ENCODE measurements at places on chromosomes 3 and 15.

DNA sequence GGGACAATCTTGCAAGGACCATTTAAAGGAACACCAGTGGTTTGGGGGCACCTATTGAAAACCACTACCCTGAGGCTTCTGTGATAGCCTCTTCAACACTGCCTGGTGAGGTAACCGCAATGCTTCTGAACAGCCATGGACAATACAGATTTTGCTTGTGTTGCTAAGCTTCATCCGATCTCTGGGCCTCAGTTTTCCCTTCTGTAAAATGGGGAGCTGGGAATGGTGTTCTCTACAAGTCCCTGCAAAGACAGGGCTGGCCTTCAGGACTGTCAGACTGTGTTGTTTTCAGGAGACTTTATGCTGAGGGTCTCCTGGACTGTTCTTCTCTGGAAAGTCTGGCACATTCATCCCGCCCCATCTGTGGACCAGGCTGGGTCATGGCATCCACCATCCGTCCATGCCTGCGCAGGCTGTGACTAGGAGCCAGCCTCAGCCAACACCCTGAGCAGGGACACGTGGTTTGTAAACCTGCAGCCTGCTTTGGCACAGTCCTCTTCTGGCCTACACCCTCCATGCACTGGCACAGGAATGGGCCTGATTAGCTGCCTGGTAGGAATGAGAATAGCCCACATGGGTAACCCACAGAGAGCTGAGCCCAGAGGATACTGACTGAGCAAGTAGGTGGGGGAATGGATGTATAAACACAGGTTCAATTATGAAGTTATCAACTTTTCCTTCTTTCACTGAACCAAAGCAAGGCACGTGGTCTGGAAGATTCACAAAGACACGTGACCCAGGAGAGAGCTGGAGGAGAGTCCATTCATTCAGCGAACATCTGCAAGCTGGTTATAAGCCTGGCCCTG lies 55.3 kb downstream of the ROPN1B start:
- DNase-seq = no peak

DNA sequence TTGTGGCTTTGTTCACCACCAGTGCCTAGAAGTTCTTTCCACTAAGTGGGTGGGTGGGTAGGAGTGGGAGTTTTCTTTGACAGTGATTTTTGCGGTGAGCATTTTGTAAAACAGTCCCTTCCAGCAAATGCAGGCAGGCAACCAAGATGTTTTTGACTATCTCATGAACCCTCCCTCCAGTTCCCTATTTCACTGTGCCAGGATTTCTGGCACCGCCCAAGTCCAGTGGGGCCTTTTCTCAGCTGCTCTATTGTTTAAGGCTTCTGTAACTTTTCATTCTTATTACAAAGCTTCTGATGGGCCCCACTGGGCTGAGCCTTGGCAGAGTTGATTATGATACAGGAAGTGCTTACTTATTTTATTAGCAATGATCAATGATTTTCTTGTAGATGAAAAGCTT lies 236.0 kb downstream of the EDEM1 start:
- no peak for DNase-seq

DNA sequence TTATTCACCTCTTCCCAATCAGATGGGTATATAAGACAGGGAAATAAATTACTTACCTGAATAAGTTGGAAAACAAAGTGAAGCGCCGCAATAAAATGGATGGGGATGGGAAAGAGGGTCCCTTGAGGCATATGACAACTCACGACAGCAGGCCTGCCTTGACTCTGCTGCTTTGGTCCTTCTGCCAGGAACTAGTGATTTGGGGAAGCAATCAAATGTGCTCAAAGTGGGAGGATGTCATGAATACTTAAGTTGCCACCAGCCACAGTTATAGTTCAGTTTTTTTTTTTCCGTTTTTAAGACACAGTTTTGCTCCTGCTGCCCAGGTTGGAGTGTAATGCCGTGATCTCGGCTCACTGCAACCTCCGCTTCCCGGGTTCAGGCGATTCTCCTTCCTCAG lies 4.6 kb downstream of the PARL start:
- DNase-seq = no peak

- DNase-seq = no peak
Observed at GRCh38 chr3:172166890-172167289, 127.5 kb downstream of the FNDC3B start.

GRCh38 chr3:7305561-7305960 lies 444.6 kb downstream of the GRM7 start:
- DNase-seq = no peak

DNA sequence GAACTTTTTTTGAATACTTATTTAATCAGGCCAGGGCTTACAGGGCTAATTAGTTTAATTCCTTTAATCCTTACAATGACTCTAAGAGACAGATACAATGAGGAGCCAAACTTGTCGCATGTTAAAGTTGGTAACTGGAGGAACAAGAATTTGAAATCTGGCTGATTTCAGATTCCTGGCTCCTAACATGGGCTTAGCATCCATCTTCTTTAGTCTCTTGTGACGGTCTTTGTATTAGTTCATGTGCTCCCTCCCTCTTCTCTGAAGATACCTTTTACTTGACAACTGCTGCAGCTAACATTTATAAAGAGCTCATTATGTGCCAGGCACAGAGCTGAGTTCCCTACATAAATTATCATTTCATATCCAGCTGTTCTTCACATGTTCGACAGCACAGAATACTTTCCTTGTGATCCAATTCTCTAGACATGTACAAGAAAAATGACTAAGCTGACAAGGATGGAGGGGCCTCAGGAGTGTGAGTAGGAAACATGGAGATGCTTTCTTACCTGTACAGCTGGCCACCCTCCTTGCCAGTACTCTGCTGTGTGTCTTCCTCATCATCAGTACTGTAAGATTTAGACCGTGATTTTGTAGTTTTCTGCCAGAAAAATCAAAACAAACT lies 206.8 kb upstream of the STRIT1 start:
- DNase-seq = no peak

DNA sequence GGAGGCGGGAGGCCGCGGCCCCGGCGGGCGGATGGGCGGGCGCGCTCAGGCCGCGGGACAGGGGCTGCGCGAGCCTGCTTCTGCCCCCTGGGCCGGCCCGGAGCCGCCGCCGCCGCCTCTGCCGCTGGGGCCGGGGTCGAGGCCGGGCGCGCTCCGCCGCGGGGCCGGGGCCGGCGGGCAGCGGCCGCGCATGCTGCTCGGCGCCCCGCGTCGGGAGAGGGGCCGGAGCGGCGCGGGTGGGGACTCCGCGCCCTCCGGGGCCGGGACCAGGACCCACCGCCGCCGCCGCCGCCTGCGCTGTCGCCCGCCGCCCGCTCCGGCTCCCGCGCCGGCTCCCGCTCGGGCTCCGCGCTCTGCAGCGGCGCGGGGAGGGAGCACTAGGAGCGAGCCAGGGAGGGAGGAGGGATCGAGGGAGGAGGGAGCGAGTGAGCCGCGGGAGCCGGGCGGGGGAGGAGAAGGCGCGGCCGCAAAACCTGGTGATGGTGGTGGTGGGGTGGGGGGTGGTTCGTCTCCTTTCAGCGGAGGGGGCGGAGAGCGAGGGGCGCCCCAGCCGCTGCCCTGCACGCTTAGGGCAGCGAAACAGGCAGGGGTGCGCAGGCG lies at the start of gene LINGO1:
TSS of gene LINGO1 (minus strand) at position 379 of the 600 bp plus-strand sequence. CDS start 597 bp downstream, outside the sequence.
- DNase-seq = no peak

GRCh38 chr3:58776231-58776630 lies 109.7 kb upstream of the FAM3D start:
- no peak for DNase-seq

DNA sequence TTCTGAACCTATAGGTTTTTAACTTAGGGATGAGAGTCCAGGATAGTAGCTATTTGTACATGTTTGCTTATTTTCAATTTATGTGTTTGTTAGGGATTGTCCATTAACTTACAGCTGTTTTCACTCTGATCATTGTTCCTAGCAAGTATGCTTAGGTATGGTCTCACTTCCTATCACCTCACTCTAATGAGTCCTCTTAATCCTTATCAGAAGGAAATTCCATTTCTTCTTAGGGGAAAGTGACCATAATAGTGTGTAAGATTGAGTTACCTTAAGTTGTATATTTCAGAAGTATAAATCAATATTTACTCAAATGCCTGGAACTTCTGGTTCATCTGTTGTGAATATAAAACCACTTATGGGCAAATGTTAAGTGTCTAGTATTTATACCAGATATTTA lies 53.0 kb downstream of the PIAS1 start:
- DNase-seq = no peak

DNA sequence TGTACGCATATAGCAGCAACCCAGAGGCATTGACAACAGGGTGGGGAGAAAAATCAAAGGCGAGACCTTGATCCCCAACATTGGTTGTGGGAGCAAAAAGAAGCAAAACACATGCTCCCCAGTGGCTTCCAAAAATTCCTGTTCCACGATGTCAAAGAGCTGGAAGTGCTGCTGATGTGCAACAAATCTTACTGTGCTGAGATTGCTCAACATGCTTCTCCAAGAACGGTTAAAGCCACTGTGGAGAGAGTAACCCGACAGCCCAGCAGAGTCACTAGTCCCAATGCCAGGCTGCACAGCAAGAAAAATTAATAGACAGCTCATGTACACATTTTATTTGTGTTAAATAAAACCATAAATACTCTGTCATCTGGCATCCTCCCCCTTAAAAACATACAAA lies 179.9 kb upstream of the PFN2 start:
- DNase-seq = no peak

GRCh38 chr3:173761161-173761560 lies 363.6 kb downstream of the NLGN1 start:
- no peak for DNase-seq

GRCh38 chr3:13222131-13222530 lies 148.9 kb upstream of the IQSEC1 start:
- no peak for DNase-seq

DNA sequence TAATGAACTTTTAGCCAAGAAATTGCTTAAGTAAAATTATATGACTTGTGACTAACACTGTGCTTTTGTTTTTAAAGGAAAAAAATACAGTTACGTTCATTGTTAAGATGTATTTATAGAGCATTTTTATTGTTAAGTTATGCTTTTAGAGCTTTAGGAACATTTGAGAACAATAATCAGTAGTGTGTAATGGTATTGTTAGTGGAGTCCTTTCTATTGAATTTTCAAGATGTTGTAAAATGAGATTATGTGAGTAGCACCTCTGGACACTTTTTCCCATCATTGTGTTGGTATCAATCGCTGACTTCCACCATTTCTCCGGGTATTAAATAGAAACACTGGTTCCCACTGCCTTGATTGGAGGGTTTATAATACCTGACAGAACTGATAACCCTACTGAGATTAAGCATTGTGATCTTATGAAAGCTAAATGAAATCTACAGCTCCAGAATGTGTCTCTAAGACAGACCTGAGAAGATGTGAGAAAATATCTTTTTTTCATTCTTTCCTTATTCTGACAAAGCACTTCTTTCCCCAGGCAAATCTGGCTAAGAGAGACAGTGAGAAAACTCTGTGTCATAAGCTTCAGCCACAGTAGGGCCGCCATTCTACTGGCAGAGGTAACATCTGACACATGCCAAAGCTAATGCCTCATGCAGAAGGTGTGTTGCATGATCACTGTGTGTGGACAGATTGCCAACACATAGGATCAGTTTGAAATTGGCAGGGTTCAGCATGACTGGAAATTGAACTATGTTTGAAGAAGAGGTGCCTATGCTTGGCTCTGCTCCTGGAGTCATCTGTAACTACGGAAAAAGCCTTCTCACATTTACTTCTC lies 610.8 kb downstream of the MECOM start:
- no peak for DNase-seq

DNA sequence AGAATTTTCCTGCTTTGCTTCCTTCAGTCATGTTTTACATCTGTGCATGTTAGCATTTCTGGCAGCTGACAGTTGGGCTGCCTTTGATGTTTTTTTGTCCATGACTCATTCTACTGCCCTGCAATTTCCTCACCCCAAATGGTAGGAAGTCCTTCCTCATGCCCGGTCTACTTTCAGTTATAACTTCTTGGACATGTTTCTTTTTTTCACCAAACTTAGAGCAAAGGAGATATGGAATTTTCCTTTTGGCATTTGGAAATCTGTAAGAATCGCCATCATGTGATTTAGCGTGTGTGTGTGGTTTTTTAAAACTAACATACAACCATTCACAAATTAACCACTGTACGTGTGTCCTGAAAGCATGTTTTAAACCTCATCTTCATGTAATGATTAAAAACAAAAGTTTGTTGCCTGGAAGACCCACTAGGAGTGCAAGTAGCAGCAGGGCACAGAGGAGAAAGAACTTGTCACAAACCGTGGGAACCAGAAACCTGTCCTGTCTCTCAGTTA lies 430.7 kb upstream of the CFAP20DC start:
- DNase-seq = no peak

DNA sequence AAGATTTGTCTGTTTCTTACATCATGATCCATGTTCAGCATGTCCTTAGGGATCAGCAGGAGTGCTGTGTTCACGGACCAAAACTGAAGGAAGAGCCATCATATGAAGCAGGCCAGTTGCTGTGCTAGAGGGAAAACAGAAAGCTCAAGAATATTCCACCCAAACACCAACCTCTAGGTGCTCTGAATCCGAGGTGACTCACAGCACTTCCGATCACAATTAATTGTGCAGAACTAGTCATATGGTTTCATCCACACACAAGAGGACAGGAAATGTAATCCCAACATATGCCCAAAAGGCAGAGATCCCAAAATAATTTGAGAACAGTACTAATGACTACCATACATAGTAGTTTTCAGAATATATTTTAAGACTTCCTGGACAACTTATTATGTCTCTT lies 257.9 kb upstream of the KCNH8 start:
- DNase-seq = no peak

- DNase-seq = no peak
Observed at GRCh38 chr3:161854232-161854771, 357.7 kb downstream of the OTOL1 start.

- DNase-seq = no peak
Observed at GRCh38 chr3:106083207-106083606, 214.4 kb upstream of the CBLB start.

DNA sequence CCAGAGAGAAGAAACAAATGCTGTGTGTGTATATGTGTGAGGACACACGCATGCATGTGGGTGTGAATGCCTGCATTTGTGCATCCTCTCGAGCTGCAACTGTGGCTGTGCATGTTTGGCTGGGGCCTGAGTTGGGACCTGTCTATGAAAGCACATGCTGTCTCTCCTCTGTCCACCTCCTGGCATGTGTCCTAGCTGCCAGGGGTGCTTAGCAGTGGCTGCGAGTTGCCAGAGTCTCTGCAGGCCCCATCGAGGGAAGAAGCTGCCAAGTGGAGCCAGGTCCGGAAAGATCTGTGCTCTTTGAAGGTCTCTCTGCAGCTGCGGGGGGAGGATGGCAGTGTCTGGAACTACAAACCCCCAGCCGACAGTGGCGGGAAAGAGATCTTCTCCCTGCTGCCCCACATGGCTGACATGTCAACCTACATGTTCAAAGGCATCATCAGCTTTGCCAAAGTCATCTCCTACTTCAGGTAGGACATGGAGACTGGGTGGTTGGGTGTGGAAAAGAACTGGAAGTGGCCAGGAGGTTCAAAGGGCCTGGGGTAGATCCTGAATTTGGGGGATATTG lies 30.7 kb downstream of the NR1I2 start:
- DNase-seq = no peak

DNA sequence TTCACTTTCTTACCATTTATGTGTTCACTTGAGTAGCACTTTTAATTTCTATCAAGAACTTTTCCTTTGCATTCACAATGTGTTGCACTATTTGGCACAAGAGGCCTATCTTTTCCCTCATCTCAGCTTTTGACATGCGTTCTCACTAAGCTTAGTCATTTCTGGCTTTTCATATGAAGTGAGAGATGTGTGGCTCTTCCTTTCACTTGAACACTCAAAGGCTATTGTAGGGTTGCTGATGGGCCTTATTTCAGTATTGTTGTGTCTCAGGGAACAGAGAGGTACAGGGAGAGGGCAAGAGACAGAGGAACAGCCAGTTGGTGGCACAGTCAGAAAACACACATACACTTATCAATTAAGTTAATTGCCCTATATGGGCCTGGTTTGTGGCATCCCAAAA lies 127.4 kb upstream of the MLF1 start:
- no peak for DNase-seq

GRCh38 chr3:59685432-59685831 lies 635.6 kb upstream of the CFAP20DC start:
- no peak for DNase-seq

All from activated T-helper 1 cell treated with anti-CD3 and anti-CD28 coated beads, Interleukin-2, amount 50 U/mL, for 16 hours (primary cell).